ENCODE measurements at places on chromosomes 2 and 18.

- no peak for DNase-seq
Observed at GRCh38 chr2:85018049-85018447, 47.1 kb downstream of the KCMF1 start.

- no peak for DNase-seq
Observed at GRCh38 chr2:225612636-225613035, 213.1 kb downstream of the NYAP2 start.

GRCh38 chr2:72973566-72974435 is 56.5 kb downstream of the EMX1 start:
- DNase-seq, result peak; percentile 71

GRCh38 chr18:46211816-46212215 is 107.6 kb downstream of the HAUS1 start:
- DNase-seq, result peak; percentile 52

GRCh38 chr18:34220081-34220815 is 4.5 kb downstream of the NOL4 start:
- no peak for DNase-seq

DNA sequence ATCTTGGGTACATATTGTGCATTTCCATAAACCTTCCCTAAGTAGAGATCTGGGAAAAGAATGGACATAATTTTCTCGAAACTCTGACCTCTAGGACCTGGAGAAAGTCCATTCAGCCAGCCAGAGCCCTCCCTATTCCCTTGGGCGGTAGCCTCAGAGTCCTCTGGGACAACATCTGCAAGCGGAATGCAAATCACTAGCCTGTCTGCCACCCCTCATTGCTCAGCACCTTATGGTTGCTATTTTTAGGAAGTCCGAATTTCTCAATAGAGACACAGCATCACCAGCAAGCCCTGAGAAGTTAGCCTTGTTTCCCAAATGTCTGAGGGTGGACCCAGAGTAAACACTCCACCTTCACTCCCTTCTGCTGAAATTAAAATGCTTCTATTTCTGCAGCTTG is 17.6 kb upstream of the CD28 start:
- peak; percentile 98 for DNase-seq

GRCh38 chr2:166148500-166149400 is 20.9 kb upstream of the SCN1A start:
- no peak for DNase-seq

DNA sequence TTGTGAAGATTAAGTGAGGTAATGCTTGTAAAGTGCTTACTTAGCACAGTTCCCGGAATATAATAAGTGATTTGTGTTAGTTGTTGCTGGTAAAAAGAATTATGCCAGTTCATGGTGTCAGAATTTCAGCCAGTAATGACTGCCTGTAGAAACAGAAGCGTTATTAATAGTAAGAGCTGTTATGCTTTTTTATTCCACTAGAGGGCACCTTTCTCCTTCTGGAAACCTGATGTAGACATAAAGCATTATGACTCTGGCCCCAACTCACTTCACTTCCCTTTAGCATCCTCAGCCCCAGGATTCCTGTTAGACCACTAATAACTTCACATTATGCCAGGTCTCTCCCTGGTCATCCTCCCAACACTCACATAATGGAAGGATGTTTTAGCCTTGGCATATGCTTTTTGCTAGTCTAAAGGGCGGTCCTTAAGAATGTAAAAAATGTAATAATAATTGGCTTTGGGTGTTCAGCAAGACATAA is 34.9 kb downstream of the C18orf54 start:
- DNase-seq, result peak; percentile 81

- no peak for DNase-seq
Observed at GRCh38 chr2:42171396-42171980, 2.3 kb downstream of the EML4 start.

DNA sequence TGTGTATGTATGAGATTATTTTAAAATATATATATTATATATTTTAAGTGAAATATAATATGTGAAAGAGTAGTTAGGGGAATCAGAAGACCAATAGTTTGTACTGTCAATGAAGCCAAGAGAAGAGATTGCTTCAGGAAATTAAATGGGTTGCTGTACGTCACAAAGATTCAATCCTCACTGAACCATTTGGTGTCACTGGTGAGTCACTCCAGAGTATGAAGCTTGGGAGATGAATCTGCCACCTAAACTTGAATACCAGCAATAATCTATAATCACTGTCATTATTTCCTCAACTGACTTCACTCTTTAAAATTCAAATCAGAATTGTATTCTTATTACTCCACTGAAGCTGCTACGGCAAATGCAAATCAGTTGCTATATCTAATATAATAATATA is 41.9 kb upstream of the SCN9A start:
- DNase-seq, result peak; percentile 32

DNA sequence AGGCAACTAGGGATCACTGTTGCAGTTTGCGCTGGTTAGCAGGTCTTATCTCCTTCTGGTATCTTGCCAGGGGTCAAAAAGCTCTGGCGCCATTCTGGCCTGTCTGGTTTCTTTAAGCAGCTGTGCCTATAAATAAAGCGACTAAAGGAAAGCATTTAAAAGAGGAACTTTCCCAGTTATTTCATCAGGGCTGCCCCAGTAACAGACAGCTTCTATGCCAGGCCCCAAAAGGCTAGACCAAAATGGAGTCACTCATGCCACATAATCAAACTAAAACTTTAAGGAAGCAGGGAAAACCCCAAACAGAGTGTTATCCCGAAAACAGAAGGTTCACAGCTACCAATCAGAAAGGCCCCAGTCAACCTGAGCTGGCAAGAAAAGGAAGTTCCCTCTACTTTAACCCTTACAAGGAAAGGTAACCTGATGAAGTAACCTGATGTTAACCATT is 41.2 kb upstream of the HNRNPA3 start:
- peak; percentile 19 for DNase-seq

DNA sequence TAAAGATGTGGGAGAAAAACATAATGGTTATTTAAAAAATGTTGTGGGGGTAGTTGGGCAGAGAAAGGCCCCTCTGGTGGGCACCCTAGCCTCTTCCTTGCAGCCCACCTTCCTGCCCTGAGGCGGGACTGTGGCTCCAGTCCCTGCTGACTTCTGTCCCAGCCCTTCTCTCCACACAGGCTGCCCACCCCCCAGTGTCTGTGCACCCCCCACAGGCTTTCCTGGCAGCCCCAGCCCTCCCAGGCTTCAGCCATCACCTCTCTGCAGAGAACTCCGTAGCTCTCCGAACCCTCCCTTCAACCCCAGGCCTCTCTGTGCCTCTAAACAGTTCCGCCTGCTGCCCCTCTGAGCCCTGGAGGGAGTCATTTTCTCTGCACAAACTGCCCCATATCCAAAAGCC is 75.4 kb downstream of the DYSF start:
- DNase-seq, result no peak

DNA sequence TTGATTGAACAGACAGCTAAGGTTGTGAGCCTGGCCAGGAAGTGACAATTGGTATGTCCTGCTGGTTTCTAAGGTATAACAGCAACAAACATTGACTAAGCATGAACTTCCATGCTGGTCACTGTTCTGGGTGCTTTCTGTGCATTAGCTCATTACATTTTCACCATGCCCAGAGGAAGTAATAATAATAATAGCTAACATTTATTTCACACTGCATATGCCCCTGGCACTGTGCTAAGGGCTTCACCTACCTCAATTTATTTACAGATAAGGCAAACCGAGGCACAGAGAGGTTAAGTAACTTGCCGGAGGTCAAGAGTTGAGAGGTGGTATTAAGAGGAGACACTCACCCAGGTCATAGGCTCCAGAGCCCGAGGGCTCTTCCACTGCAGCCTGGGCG is 113.6 kb downstream of the PDCL3 start:
- DNase-seq, result no peak

DNA sequence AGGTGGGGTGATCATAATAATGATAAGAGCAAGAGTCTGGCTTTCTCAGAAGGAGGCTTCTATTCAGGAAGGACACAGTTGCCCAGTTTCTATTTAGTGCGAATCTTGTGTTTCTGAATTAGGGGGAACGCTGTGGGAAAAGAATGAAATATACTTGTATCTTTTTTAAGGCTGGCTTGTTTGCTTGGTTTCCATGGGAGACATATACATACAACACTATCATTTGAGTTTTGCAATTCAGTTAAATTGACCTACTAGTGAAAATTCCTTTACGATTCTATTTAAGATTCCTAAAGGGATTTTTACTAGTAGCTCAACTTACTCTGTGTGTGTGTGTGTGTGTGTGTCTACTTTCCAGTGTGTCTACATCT is 24.7 kb upstream of the ANKRD62 start:
- DNase-seq, result peak; percentile 47

GRCh38 chr18:39188278-39188677 is 1622.7 kb upstream of the CELF4 start:
- no peak for DNase-seq

DNA sequence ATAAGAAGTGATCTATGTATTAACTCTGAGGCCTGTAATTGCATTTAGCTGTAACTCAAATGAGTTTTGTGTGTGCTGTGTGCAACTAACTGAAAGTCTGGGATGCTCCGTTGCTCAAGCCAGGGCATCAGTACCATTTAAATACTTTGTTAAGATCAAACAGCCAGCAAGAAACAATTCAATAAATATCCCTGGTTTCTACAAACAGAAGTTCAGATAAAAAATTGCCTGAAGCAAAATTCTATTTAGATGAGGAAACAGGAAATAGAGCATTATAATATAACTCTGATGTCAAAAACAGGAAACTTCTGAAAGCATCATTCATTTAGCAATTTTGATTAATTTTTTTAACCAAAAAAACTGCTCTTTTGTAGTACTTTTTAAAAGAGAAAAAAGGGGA is 18.9 kb upstream of the SLC38A11 start:
- DNase-seq, result no peak

DNA sequence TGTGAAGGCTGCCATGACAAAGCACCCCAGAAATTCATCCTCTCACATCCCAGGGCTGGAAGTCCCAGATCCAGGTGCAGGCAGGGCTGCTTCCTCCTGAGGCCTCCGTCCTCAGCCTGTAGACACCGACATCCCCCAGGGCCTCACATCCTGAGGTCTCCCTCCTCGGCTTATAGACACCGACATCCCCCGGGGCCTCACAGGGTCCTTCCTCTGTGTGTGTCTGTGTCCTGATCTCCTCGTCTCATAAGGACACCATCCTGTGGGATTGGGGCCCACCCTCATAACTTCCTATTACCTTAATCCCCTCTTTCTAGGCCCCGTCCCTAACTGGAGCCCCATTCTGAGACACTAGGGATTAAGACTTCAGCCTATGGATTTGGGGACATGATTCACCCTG is 92.0 kb upstream of the SNTG2 start:
- DNase-seq, result no peak

DNA sequence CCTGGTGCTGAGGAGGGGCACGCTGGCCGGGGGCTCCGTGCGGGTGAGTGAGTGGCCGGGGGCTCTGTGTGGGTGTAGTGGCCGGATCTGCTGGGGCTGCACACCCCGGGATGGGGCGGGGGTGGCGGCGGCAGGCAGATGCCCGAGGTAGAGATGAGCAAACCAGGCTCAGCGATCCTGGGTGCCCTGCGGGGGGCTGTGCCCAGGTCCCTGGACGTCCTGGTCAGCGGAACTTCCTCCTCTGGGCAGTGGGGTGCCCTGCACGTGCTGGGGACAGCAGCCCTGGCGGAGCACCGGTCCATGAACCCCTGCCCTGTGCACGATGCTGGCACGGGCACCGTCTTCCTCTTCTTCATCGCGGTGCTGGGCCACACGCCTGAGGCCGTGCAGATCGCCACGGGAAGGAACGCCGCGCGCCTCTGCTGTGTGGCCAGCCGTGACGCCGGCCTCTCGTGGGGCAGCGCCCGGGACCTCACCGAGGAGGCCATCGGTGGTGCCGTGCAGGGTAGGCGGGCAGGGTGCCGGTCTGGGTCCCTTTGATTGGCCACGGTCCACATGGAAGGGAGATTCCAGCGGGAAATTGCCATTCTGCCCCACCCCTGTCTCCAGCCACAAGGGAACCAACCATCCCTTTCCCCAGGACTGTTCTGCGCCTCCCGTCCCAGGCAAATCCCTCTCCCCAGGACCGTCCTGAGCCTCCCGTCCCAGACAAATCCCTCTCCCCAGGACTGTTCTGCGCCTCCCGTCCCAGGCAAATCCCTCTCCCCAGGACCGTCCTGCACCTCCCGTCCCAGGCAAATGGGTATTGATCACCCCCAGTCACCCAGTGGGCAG is 5.9 kb downstream of the NEU4 start:
- no peak for DNase-seq

DNA sequence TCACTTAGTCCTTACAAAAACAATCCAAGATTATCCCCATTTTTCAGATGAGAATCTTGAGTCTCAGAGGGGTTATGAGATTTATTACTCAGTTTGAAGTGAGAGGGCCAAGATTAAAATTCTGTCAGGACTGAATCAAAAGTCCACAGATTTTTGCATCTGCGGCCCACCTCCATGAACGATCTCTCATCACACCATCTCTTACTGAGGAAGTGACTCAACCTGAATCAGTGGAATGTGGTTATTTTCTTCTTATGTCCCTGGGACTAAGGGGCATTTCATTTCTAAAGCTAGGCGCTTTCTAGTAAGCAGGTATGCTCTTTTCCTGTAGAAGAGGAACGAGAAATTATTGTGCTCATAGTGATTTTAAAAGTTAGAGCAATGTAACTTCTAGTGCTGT is 360.3 kb upstream of the SPHKAP start:
- peak; percentile 87 for DNase-seq

GRCh38 chr2:232299084-232299483 is 79.5 kb upstream of the ALPP start:
- no peak for DNase-seq

DNA sequence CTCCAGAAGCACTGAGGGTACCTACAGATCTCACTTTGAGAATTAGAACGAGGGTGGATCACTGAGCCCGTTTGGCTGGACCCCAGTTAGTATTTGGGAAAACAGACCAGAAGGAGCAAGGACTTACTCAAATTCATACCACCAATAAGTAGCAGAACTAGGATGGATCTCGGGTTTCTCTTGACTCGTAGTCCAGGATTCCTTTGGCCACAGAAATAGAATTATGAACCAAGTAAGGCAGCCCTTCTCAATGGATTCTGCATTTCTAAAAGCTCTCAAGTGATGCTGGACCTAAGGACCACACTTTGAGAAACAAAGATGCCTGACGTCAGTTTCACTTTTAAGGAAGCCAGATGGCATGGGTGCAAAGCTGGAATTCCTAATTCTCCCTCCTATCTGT is 153.0 kb downstream of the KLHL29 start:
- no peak for DNase-seq

- DNase-seq, result no peak
Observed at GRCh38 chr2:112701052-112701451, 19.8 kb upstream of the NT5DC4 start.

DNA sequence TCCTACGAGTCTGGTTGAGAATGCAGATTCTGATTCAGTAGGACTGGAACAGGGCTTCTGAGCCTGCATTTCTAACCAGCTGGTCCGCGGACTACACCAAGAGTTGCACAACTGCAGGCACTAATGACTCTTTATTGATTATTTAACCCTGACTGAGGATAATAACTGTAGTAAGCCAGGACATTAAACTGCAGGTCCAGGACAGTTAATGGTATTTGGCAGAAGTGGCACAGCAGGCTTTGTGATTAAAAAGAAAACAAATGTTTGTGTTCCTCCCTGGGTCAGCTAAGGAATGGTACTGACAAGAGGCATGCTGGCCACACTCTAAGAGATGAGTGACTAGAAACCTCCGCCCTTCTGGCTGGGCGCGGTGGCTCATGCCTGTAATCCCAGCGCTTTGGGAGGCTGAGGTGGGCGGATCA is 59.4 kb downstream of the ALPK2 start:
- DNase-seq, result no peak
